ENCODE measurements at places on chromosomes 3 and 15.
A peak's percentile ranks its signal among the peaks of the same experiment; 100 is the strongest.

GRCh38 chr15:66848686-66849392 is 146.8 kb downstream of the SMAD6 start:
- DNase-seq, result no peak

DNA sequence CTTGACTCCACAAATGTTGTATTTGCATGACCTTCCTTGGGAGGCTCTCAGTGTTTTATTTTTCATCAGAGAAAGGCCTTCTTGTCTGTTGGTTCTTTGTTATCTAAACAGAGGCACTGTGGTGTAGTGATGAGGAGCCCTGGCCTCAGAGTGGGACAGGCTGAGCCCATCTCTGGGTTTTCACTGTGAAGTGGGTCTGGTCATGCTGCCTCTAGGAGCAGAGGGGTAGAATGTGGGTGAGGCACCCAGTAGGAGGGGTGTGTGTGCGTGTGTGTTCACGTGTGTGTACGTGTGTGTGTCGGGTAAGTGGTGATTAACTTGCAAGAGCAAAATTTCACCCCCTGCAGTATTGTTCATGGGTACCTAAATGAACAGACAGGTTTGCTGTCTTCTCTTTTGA is 14.4 kb downstream of the KLF13 start:
- no peak for DNase-seq

- DNase-seq, result peak; percentile 58
These were observed 28.0 kb upstream of the LACTB start for GRCh38 chr15:63093486-63094205.

DNA sequence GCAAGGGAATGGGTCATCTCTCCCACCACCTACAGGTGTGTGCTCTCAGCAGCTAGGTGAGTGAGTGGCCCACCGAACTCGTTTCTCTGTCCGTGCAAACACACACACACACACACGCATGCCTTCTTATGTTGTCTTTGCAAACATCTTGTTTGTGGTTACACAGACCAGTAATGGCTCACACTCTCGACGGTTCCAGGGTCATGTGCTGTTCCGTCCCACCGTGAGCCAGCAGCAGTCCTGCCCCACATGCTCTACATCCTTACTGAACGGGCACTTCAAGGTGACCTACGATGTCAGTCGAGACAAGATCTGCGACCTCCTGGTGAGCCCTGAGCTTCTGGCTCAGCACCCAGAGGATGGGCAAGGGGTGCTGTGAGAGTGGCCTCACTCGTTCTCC is 4.3 kb downstream of the ITIH1 start:
- DNase-seq, result no peak

- no peak for DNase-seq
These were observed 46.2 kb downstream of the NEK11 start for GRCh38 chr3:131072845-131073244.

DNA sequence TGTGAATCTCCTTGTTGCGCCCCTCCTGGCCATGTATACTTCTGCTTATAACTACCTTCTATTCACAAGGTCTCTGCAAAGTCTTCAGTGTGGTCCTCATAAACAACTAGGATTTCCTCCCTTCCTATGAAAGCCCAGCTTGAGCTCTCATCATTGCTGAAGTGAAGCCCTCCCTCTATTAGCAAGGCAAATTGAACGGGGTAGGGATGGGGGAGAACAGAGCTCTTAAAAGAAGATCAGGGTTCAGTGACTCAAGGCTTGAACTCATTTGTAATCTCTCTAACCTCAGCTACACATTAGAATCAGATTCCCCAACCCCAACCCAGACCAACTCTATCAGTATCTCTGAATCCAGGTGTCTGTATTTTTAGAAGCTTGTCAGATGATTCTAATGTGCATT is 88.3 kb upstream of the ST8SIA2 start:
- no peak for DNase-seq

DNA sequence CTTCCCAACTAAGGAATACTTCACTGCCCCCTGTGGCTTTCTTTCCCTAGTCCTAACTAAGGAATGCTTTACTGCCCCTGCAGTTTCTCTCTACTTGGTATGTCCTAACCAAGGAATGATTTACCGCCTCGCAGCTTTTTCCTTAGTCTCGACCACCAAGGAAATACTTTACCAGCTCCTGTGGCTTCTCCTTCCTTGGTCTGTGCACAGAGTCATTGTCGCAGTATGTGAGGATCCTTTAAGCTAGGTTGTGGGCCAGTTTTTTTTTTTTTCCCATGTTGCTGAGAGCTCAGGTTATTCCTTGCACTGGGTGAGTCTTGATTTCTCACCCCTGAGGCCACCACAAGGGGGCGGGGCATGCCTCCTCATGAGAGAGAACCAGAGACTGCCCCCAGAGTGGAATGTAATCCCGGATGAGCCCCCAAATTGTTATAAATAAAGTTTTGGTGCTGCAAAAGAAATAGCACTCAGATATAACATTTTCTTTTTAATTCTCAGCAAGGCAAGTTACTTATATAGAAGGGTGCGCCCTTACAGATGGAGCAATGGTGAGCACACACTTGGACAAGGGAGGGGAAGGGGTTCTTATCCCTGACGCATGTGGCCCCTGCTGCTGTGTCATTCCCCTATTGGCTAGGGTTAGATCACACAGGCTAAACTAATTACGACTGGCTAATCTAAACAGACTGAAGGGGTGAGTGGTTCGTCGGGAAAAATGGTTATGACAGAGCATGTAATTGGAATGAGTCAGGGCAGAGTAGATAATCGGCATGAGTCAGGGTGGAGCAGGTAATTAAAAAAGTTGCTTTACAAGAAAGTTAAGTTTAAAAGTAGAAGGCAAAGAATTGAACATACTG is 27.0 kb downstream of the NDUFB4 start:
- DNase-seq, result no peak

GRCh38 chr3:34483311-34483887 is 685.0 kb downstream of the PDCD6IP start:
- DNase-seq, result no peak

GRCh38 chr3:107525644-107526305 is 3.0 kb downstream of the BBX start:
- DNase-seq, result peak; percentile 2

DNA sequence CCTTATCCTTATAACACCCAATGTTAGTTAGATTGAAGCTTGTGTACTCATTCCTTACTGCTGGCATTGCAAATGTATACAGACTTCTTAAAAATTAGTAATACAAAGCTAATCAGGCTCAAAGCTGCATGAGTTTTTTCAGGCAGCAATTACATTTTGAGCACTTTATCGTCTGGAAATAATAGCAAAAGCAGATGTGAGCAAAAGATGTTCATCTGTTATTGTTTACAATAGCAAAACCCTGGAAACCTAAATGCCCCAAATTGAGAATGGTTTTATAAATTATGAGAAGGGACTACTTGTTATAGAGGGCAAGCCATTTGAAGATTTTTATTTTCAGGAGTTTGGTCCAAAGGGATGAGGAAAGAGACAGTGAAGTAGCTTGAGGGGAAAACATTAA is 126.4 kb downstream of the GADL1 start:
- DNase-seq, result no peak

- DNase-seq, result no peak
These were observed 422.2 kb downstream of the TBC1D5 start for GRCh38 chr3:17320266-17320665.

DNA sequence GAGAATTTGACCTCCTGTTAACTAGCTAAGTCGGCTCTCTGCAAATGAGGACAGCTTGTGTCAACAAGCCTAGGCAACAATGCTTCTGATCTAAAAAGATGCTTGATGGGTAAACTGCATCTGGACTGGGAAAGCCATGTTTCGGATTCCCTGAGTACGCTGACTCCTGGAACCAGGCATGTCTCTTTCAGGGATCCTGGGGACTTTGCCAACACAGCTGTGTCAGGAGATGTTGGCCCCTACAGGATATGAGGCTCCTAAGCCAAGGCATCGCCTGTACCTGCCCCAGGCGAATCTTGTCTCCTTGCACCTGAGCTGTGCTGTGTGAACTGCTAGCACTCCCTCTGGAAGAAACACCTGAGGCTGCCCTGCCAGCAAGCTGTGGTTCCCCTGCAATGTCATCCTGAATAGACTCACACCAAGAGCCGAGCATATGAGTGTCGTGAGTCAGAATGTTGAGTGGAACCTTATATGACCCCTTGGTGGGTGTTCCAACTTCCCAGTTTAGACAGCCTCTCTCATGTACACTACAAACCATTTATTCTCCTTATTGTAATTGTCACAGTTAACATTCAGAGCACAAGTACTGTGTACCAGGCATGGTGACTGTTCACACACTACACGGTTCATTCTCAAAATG is 17.0 kb downstream of the EOGT start:
- DNase-seq, result no peak

GRCh38 chr3:22632536-22632935 is 570.6 kb upstream of the UBE2E2 start:
- no peak for DNase-seq

DNA sequence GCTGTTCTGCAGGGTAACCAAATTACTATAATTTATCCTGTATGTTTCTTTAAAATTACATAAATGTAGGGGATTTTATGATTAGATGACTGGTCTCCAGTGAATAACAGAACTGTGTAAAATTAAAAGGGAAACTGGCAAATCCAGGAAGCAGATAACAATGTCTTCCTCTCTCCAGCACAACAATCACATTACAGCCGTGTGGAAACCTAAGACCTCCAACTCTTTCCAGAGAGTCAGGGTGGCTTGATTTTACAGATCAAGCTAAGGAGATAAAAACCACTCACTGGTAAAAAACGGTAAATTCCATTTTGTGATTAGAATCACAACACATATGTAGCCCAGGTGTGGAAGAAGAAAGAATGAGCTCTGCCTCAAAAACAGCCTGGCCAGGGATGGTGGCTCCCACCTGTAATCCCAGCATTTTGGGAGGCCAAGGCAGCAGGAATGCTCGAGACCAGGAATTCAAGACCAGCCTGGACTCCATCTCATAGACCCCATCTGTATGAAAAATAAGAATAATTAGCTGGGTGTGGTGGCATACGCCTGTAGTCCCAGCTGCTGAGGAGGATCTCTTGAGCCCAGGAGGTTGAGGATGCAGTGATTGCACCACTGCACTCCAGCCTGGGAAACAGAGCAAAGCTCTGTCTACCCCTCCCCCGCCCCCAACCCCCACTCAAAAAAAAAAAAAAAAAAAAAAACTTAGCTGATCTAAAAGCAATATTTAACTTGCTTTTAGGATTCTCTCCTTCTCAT is 29.0 kb downstream of the IL17RD start:
- no peak for DNase-seq

- no peak for DNase-seq
These were observed 529.6 kb downstream of the SOX2 start for GRCh38 chr3:182241196-182241765.

DNA sequence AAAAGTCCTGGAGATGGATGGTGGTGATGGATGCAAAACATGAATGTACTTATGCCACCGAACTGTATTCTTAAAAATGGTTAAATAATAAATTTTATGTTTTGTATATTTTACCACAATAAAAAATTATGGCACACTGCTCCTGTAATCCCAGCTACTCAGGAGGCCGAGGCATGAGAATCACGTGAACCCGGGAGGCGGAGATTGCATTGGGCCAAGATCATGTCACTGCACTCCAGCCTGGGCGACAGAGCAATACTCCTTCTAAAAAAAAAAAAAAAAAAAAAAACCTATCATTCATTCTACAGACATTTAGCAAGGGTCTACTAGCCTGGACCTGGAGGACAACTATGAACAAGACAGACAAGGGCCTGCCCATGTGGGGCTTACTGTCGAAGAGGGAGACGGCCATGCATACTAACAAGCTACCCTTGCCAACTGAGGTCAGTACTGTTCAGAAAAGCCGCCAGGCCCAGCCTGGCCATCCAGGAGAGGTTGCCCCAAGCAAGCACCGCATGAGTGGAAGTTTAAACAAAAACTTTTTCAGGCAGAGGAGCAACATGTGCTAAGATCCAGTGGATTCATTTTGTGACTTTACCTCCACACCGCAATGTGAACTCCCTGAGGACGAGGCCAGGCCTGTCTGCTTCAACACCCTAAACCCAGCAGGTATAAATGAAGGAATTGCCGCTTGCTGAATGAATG is 2.8 kb upstream of the NEK4 start:
- DNase-seq, result no peak

DNA sequence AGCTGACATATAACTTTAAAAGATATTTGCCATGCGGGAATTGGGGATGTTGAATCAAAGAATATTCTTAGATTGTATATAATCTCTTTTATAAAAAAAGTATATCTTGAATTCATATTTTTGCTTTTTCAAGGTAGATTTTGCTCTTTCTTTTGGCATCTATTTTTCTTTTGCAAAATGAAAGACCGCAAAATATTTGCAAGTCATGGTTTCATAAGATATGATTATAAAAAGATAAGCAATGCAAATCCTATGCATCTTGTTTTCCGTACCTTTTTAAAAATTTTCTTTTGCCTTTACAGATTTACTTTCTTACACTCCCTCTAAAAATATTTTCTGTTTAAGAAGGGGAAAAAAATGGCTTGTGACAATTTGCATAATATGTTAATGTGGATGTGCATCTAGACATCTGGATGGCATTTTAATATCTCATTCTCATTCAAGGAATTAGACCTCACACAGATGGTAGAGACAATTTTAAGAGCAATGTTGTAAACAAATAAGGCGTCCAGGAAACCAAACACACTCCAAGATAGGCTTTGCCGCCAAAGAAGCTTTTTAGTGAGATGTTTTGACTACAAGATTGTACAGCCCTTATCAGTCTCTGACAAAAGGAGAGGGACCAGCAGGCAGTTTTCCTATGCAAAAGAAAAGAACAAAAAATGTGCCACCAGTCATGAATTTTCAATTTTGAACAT is 371.1 kb downstream of the CHL1 start:
- no peak for DNase-seq

DNA sequence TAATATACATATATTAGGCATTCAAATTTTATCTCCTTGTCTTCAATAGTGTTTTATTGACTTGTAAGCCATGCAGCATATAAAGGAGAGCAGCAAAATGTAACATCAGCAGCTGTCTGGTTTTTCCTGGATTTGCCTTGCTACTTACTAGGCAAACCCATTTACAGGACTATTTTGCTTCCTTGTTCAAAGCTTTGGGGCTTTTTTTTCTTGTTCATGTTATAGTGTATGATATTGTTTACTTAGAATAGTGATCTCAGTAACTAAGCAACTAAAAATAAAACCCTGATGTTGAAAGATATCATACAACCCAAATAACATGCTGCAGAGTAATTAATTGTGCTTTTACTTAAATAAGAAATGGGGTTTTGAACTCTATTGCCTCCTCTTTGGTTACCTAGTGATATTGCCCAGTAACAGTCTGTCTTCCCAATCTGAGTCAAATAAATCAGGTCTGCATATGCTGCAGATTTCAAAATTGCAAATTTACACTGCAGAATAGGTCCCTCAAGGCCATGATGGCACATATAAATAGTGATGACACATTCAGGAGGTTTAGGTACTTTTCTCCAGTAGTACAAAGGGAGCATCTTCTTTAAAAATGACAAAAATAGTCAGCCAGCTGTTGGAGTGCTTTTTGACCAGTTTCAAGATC is 578.1 kb upstream of the NECTIN3 start:
- no peak for DNase-seq

- no peak for DNase-seq
These were observed 211.7 kb downstream of the FGF12 start for GRCh38 chr3:192515664-192516045.

DNA sequence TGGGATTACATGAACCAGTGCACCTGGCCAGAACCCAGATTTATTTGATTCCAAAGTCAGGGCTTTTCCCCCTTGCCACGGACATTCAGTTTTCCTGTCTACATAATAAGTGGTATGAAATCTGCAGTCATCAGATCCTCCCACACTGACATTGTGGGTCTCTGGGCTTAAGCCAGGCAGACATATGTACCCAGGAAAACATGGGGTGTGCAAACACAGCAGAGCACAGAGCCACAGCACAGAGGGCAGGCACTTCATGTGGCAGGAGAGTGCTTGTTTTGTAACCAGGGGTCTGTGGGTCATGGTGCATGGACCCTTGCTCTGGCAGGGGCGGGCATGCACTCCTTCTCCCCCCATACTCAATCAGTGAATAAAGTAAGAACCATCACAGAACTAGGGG is 6.1 kb upstream of the ABTB1 start:
- no peak for DNase-seq

Measured in activated T-cell treated with anti-CD3 and anti-CD28 coated beads for 4 hours (primary cell).